ENCODE measurements at places on chromosomes 1 and 21.

GRCh38 chr21:42389449-42389835 is 6.4 kb downstream of the TMPRSS3 start:
- no peak for DNase-seq

- no peak for DNase-seq
Observed at GRCh38 chr21:32516756-32517649, 68.3 kb downstream of the TCP10L start.

DNA sequence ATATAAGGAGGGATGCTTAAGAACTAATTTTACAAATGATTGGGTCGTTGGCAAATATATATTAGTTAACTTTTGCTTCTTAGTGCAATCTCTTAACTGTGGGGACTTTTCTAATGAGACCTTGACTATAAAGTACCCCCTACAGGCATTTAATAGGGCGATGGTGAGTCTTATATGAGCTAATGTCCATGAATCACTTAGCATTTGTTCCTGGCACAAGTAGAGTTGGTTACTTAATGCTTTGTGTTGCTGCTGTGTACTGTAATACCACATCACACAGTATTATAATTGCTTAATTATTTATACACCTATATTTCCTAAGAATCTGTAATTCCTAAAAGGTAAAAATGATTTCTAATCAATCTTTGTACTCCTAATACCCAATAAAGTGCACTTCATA is 25.3 kb upstream of the TMCO1 start:
- DNase-seq: no peak

- no peak for DNase-seq
Observed at GRCh38 chr1:201371276-201371675, 6.2 kb downstream of the TNNT2 start.

DNA sequence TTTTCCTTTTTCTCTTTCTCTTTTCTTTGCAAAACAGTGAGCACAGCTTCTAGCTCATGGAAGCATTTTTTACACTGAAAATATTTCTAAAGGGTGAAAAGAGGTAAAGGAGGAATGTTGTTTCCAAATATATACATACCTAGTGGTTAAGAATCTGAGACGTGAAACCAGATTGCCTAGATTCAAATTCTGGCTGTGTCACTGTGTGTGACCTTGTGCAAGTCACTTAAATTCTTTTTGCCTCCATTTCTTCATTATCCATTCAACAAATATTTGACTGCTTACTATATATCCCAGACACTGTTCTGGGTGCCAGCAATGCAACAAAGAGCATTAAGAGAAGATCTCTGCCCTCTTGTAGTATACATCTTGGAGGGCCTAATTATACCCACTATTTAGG is 53.3 kb downstream of the ZFYVE9 start:
- no peak for DNase-seq

DNA sequence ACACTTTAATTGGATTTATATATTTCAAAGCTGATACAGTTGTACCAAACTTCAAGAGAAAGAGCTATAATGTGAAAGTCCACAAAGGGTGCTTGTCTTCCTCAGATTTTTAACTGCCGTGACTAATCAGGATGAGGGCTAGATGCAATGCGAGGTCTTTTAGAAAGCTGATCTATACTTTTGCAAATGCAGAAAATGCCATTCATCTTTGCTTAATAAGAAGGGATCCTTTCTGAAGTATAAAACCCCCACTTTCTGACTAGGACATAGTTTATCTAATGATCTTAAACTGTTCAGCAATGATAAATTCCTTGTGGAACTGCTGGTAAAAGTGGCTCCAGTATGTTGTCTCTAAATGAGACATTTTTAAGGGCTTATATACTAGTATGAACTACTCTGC is 102.7 kb upstream of the NGF start:
- no peak for DNase-seq

DNA sequence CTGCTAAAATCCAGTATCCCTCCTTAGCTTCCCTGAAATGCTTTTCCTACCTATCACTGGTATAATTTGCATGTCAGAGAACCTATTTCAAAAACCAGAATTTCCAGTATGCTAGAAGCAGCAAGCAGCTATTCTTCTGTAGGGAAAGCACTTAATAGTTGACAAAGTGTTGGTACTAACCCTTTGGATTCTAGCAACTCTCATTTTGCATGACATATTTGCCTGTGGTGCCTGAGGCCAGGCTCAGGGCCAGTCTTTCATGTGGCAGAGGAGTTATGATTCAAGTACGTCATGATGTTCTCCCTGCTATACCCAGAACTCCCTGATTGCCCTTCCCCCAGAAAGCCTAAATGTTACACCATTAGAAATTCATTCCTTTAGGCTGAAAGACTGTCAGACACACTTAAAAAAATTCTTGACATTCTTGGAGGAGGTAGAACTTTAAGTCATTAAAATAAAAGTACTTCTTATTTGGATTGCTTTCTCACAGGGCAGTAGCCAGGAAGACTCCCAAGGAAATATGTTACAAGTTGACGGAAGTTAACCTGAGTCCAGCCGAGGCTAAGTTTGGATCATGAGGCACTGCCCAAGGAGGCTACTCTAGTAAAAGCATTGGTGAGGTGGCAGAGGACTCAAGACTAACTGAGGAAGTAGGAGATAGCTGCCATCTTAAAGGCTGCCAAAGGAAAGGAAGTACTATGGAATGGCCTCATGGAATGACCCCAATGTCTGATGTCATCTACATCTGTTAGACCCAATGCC is 298.4 kb upstream of the SPAG17 start:
- DNase-seq: no peak

- DNase-seq: no peak
Observed at GRCh38 chr1:229222081-229222480, 48.8 kb upstream of the RAB4A start.

DNA sequence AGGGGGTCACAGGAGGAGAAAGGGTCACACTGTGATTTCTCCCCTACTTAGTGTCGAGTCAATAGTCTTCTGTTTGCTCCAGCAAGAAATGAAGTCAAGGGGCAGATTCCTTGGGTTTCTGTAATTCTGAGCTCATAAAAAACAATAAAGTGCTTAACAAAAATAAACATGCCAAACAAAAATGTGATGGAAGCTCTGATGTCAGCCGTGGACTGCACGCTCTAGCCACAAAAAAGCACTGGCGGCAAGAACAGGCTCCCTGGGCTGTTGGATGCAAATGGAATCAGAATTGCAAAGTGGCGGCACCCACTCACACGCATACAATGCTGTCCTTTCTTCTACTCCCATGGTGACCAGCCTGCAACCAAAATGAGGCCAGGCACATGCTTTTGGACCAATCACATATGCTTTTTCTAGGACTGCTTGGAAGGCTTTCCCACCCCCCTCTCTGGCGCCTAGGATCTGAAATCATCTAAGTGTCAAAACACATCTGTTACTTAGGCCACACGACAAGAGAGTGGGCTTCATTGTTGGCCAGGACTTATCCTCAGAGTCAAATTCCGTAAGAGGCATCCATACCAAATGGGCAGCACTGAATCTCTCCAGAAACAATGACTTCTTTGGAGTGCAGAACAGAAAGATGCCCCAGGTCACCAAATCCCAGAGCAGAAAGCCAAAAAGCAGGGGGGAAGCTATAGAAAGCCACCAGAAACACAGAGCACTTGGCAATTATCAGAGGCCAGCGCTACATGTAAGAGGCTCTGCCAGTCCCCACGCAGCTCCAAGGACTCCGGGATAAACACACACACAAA is 9.2 kb downstream of the C1orf198 start:
- DNase-seq: no peak

GRCh38 chr1:191992118-191992517 is 166.1 kb upstream of the RGS18 start:
- no peak for DNase-seq
